ENCODE measurements at places on chromosomes 2 and 18. TPM values are rescaled to one million over a fixed set of nuclear protein-coding genes. Genes with fewer than 3 reads are reported as not detected.

GRCh38 chr2:162478721-162479129, 134.8 kb downstream of the GCA start:
- no peak for DNase-seq

- DNase-seq = no peak
Observed at GRCh38 chr18:2958819-2959298, 54.1 kb downstream of the LPIN2 start.

RAX gene
- not detected for total RNA-seq

DNA sequence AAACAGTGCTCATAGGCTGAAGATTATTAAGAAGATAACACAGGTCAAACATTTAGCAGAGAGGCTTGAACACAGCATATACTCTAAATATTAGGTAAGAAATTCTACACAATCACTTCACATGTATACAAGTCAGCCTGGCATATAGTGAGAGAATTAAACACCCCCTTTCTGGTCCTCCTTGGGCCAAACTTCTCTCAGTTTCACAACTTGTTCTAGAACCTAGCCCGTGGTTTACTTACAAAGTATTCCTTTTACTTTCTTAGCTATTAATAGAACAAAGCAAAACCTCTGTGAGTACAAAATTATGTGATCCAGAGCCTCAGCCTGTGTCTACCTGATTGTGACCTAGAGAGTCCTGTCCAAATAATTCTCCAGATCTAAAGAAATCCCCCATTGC, 562.8 kb downstream of the TNS1 start:
- no peak for DNase-seq

DNA sequence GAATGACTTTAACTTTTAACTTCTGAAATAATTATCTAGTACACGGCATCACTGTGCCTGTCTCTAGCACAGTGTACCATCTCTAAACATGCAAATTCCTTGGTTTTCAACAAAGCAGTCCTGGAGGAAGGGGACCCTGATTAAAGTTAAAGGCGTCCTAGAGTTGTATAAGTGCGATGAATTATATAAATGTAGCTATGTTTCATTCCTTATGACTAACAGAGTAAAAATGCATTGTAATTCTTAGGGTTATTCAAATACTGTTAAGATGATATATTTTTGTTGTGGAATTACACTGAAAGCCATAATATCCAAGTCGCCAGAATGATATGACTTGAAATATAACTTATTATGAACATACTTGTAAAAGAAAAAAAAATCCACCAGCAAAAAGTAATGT, 544.9 kb upstream of the LINC00305 start:
- DNase-seq = no peak

GRCh38 chr18:39918847-39919246, 2036.2 kb upstream of the PIK3C3 start:
- DNase-seq = no peak

DNA sequence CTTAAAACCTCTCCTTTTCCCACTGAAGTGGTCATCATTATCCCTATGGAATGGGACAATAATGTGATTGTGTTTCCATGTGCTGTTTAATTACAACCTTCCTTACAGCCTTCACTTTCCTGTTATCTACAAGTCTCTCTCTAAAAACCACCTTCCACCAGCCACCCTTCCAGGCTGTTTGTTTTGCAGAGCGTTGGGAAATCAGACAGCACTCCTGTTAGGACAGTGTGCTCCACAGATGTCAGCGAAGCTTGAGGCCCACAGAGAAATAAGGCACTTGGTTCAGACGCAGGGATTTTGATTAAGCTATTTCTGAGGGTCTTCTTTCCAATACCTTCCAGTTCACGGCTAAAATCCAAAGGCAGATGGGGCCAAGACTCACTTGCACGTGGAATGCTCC, 32.3 kb upstream of the ASPRV1 start:
- DNase-seq = no peak

SERPINB4 gene
- not detected for total RNA-seq
